Cerebellar nuclear complex (tissue), 1 donor: ENCODE measurements at places on chromosomes 12 and 14.

DNA sequence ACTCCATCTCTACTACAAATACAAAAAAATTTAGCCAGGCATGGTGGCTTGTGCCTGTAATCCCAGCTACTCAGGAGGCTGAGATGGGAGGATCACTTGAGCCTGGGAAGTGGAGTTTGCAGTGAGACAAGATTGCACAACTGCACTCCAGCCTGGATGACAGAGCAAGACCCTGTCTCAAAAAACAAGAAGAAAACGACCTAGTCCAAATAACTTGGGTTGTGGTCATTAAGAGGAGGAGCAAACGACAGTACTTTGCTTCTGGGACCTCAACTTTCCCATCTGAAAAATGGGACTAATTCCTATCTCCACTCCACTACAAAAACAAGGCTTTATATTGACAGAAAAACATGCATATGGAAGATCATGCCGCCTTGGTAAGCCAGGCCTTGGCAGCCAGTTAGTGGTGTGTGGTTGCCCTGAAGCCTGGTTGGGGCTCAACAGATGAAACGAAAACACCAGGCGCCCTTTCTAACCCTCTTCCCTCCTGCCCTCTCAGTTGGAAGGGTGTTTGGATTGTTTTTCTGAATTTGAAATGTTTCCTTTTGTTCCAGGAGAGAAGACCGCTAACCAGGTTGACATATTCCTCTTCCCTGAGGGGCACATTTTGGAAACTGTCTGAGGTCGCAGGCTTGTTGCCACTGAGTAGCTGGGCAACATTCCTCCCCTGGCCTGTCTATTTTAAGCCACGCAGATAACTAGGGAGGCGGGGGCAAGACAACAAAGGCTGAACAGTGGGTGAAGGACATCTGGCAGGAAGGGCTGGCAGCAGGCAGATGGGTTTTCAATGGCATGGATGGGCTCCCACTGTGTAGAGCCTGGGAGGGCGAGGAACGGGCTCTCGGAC, 13.7 kb upstream of the VPS37B start:
- no peak for DNase-seq

DNA sequence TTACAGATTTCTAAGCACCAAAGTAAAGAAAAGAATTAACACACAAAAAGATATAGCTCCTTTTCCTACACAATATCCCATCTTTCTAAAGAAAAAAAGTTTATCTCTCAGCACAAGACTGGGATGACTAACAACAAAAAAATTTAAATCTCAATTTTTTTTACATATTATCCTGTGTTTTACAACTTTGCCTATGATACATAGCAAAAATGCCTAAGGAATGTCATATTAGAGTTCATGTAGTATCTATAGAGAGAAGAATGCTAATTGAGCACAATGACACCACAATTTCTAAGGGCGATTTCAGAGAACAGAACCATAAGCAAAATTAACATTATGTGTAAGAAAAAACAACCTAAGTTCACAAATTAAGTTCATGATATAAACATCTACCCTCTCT, 16.3 kb downstream of the C2CD5 start:
- no peak for DNase-seq

- no peak for DNase-seq
These were observed 10.9 kb downstream of the ZNF664 start for GRCh38 chr12:123983822-123984485.

- no peak for DNase-seq
These were observed 447 bp downstream of the CD63 start for GRCh38 chr12:55728186-55728938.

DNA sequence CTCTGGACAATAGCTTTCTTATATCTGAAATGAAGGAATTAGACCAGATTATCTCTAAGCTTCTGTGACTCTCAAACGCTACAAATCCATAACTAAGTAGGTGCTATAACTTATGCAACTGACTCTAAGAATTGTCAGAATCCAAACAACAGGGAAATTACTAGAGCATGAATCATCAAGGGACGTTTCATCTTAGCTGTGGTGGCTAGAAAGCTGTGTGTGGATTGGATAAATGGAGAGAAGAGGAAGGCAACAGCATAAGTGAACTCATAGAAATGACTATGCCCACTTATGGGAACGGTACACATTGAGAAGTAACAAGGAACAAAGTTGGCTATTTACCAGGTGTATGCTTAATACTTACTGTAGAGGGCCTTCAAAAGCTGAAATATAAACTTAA, 96.0 kb upstream of the NEDD1 start:
- DNase-seq, result no peak

DNA sequence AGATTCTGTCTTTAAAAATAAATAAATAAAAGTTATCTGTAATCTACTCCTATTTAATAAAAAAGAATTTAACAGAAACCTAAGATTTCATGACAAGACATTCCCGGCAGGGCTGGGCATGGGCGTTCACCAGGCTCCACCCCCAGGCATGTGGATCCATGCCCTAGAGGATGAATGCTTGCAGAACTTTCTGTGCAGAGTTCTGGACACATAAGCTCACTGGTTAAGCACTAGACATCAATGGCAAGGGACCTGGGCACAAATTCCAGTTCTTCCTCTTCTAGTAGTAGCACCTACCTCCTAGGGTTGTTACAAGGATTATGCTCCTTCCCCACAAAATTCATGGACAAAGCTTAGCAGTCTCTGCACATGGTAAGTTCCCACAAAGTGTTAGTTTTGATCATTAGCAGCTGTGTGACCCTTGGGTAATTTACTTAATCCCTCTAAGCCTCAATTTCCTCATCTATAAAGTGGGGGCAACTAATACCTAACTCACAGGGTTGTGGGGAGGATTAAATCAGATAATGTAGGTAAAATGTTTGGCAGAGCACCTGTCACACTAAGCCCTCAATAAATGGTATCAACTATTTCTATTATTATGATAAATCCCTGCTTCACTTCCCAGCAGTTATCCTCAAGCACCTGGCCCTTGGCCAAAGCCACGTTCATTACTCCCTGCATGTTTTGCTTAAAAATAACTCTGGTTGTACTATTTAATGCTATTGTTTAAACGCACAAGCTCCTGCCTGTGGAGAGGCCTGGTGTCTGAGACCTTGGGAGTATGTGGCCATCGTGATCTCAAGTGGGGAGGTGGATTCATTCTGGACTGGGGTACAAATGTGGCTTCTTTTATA, 9.8 kb downstream of the GALNT6 start:
- no peak for DNase-seq

GRCh38 chr12:66636771-66637170, 42.1 kb downstream of the GRIP1 start:
- DNase-seq, result no peak

GRCh38 chr14:32594766-32595165, 265.7 kb downstream of the AKAP6 start:
- no peak for DNase-seq

DNA sequence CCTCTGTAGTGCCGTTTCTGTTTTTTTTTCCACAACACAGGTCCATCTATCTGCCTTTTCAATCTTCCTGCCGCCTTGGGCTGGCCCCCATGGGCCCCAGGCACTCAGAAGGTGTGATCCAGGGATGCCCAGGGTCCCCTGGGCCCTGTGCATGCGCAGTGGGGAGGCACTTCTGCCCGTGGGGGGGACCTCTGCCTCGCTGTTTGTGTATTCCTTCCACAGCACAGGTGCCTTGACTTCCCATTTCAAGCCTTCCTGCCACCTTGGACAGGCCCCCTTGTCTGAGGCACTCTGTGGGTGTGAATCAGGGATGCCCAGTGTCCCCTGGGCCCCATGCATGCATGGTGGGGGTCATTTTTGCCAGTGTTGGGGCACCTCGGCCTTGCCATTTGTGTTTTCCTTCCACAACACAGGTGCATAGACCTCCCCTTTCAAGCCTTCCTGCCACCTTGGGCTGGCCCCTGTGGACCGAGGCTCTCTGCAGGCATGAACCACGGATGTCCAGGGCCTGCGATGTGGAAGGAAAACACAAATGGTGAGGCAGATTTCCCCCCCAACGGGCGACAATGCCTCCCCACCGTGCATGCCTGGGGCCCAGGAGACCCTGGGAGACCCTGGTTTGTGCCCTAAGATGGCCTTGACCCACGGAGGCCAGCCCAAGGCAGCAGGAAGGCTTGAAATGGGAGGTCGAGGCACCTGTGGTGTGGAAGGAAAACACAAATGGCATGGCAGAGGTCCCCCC, 366.5 kb downstream of the ALG10 start:
- no peak for DNase-seq

- no peak for DNase-seq
These were observed 16.9 kb downstream of the PDE6H start for GRCh38 chr12:14989790-14990189.

DNA sequence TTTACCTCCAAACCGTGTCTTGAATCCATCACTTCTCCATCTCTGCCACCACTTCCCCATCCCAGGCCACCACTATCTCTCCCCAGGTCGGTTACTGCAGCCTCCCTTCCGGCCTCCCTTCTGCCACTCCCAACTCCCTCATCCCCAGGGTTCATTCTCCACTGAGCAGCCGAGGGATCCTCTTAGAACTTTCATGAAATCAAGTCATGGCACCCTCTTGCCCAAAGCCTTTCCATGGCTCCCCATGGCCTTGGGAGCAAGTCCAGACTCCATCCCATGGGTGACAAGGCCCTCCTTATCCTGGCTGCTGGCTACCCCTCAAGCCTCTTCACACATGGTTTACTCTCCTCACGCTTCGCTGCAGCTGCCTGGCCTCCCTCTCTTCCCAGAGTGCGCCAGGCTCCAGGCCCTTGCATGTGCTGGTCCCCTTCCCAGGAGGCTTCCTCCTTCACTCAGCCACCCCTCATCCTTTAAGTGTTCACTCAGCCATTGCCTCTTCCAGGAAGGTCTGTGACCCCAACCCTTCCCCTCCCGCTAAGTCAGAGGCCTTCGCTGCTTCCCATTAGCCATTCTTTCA, 17.9 kb upstream of the SH2B3 start:
- DNase-seq, result no peak

DNA sequence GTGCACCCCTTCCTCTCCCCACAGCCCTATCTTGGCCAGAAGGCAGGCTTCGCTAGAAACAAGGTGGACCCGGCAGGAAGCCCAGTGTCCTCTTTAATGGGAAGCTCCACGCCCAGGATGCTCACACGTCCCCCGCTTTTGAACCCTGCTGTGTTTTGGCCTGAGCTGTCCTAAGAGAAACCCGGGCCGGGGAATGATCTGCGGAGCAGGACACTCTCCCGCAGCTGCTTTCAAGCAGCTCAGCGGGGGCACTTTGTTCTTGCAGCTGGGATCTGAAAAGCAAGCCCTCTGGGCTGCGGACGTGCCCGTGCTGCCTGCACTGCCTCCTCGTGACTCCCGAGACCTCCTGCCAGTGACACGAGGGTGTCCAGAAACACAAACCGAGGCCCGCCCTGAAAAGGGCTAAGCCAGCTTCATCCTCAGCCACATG, 30.0 kb downstream of the SCARB1 start:
- DNase-seq, result no peak

DNA sequence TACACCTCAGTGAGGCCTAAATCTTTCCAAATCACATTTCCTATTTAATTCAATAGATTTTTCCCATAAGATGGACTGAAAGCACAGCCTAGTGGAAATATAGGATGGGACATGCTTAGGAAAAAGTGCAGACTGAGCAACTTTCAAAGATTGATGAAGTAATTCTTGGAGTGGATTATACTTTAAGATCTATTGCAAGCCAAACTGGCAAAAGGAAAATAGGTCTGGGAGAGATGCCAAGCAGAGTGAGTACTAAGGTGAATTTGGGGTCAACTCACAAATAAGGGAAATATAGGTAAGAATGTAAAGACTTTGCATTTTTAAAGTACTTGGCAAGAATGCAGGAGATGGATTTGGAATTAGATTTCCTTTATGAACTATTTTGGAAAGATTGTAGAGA, 170.2 kb upstream of the FOXG1 start:
- no peak for DNase-seq

DNA sequence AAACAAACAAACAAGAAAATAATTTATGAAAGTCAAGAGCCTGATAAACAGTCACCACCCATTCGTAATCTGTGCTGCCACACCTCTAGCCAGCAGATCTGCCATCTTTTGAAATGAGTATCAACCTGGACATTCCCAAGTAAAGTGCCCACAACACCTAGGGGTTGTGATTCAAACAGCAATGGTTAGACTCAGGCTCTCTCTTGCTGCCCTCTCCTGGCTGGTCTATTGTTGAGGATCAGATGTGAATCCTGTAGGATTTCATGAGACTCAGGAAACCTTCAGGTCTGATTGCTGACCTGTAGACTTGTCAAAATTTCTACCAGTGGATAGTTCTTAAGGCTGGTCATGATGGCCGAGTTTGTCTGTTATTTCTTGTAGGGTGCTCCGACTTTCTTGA, 26.8 kb downstream of the DGLUCY start:
- no peak for DNase-seq

DNA sequence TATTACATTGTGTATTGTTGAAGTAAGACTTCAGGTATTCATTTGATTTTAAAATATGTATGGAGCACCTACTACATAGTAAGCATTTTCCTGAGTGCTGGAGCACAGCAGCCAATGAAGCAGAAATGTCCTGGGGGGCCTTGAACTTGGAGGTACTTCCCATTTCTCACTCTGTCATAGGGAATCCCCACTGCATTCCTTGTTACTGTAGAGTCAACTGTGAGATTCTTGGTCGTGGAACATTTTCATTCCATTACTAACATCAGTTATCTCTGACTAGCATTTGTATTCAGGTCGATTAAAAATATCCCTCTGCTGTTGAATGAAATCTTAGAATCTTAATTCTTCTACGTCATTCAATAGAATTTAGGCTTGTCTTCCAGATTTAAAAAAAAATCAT, 66.7 kb downstream of the PDE3A start:
- no peak for DNase-seq

DNA sequence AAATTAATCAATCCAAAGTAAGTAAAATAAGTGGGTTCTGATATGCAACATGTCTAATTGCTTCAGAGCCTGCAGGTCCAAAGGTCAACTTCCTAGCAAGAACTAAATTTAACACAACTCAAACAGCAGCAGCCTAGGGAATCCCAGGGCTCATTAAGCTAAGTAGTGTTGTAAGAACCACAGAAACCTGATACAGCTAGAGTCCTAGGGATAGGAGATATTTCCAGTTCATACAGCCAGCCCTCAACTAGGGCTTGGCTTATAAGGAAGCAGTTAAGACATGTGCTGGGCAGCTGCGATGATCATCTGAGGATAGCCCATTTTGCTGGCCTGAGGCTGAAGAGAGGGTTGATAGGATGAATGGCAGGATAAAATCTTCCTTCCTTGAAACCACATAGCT, at the start of gene OR4Q3:
Gene OR4Q3, plus strand, starts transcription at position 316 of the 400 bp plus-strand sequence.
- DNase-seq, result no peak
